Liver (tissue), 10 donors: ENCODE measurements at places on chromosomes 1 and 21. TPM values are rescaled to one million over a fixed set of nuclear protein-coding genes. Genes with fewer than 3 reads are reported as not detected.

The G0S2 gene
- total RNA-seq, result 9.6 TPM

The ANGPTL7 gene
- not detected for total RNA-seq

The CACNA1S gene
- total RNA-seq, result under 0.01 TPM

The FLG gene
- total RNA-seq, result under 0.01 TPM

The LORICRIN gene
- total RNA-seq, result not detected

The SEMA4A gene
- total RNA-seq, result 3.5 TPM

The HEYL gene
- total RNA-seq, result 0.61 TPM

The DYNLT5 gene
- 1.3 TPM for total RNA-seq

The RRP1 gene
- 5.4 TPM for total RNA-seq
